Suppressor macrophage treated with lipopolysaccharide for 1 hour (primary cell): ENCODE measurements at places on chromosomes 4 and X.

DNA sequence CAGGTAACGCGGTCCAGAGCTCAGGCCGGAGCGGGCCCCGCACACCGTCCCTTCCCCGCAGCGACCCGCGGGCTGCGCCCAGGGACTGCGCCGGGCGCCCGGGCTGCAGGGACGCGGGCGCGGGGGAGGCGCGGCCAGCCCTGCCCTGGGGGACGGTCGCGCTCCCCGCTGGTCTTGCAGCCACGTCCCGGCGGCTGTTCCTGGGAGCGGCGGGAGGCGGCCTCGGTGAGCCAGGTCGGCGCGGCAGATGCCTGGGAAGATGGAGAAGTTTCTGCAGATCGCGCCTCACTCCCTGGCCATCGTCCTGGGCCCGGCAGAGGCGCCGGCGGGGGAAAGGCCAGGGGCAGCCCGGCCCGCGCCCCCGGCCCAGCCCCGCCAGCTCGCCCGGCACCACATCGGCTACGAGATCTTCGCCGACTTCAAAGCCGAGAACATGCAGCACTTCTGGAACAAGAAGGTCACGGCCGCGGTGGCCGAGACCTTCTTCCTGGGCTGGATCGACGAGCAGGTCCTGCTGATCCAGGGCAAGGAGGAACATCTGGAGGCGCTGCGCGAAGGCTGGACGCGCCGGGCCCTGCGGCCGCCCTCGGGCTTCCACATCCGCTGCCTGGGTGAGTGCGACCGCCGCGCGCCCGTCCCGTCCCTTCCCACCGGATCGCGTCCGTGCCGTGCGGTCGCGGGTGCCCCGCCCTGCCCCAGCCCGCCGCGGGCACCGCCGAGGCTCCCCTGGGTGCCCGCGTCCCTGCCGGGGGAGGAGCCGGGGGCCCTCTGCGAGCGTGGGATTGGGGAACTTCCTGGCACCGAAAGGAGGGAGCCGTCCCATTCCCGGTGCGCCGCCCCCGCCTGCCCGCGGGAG lies 107.4 kb upstream of the STOX2 start:
- peak; percentile 54 for DNase-seq

- DNase-seq: no peak
Measured at GRCh38 chrX:145820825-145821224, 3.2 kb downstream of the SLITRK2 start.

GRCh38 chr4:87011340-87012034 lies 76.7 kb downstream of the AFF1 start:
- peak; percentile 76 for DNase-seq

DNA sequence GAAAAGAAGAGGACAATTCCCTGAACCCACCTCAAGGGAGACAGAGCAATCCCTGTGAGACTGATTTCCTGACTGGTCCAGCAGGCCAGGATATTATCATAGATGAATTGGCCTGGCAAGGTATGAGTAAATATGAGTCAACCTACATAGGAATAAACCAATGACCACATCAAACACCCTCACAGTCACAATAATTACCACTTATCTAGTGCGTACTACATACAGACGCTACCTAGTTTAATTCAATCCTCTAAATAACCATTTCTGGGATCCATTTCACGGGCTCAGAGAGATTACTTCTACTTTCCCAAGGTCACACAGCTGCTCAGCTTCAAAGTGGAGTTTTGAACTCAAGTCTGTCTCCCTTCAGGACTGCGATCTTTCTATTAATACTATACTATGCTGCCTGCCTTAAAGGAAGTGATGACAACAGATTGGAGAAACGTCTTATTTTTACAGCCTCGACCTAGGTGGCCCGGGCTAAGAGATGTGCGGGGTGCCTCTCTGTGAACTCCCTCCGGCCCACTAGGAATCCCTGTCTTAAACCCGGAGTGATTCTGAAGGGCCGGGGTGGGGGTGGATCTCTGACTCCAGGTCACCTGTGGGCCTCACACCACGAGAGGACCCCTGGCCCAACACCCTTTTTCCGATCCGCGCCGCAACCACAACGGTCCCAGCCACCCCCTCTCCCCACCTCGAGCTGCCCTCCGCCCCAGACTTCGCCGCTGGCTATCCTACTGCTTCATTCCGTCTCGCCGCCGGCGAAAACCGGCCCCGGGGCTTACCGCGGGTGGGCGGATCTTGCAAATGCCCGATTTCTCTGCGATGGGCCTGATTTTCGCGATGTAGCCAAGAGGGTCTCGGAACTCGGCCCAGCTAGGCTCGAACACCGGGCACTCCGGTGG lies 800 bp downstream of the KDM5C start:
- peak; percentile 43 for DNase-seq

GRCh38 chr4:10050261-10050661 lies 29.0 kb upstream of the SLC2A9 start:
- no peak for DNase-seq

DNA sequence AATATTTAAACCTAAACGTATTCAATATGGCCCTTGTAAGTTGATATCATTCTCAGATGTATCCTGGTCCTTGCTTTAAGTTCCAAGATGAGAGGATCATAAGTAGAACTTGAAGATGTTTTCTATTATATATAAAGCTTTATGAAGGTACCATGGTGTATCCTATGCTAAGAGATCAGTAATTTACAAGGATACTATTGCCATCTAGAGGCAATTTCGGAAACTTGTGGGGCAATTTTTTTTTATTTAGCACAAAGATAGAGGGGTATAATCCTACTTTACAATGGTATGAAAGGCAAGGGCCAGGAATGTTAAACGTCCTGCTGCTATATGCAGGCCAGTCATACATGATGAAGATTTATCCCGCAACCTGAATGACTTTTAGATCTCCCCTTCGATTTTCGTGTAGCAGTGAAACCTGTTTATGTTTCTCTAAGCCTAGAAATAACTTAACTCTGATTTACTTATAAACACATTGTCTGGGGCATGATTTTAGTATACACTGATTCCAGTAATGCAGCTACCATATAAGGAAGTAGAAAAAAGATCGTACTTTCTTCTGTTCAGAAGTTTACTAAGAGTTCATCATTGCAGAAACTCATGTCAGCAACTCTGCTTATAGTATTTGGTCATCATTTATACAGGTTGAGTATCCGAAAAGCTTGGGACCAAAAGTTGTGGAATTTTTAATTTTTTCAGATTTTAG lies 2.6 kb downstream of the SLC25A31 start:
- DNase-seq: peak; percentile 75
